ENCODE measurements at places on chromosomes 16 and 17.

GRCh38 chr17:4345581-4346252, 20.8 kb downstream of the UBE2G1 start:
- DNase-seq: no peak

- DNase-seq: no peak
Measured at GRCh38 chr17:16342979-16343378, 10.3 kb downstream of the CENPV start.

GRCh38 chr17:10992106-10992880, 154.4 kb upstream of the PIRT start:
- DNase-seq: no peak

GRCh38 chr17:16297367-16298139, 55.7 kb downstream of the CENPV start:
- no peak for DNase-seq

DNA sequence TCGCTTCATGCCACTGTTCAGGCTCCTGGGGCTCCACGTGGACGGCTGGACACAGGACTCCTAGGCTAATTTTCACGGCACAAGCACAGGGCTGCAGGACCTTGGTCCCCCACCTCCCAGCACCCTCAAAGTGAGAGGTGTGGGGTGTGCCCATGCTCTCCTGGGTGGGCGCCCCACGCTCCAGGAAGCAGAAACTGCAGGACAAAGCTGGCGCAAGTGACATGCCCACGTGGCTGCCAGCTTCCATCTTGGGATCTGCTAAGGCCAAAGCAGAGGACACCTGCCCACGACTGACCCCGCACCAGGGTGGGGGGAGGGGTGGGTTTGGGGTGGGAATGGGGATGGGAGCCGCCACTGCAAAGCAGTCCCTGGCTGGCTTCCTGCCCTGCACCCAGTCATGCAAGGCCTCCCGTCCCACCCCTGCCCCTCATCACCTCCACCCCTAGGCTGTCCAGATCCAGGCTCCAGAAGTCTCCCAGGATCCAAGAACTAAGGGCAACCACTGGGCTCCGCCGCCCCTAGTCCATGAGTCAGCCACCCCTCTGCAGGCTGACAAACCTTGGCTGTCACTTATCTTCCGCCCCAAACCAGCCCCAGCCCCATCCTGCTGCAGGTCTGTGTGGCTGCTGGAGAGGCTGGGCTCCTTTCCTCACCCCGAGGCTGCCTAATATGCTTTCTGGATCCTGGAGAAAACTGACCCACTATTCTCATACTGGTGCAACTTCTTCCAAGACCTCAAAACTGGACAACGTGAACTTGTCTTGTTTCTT, 11.1 kb downstream of the USP6 start:
- DNase-seq: no peak

DNA sequence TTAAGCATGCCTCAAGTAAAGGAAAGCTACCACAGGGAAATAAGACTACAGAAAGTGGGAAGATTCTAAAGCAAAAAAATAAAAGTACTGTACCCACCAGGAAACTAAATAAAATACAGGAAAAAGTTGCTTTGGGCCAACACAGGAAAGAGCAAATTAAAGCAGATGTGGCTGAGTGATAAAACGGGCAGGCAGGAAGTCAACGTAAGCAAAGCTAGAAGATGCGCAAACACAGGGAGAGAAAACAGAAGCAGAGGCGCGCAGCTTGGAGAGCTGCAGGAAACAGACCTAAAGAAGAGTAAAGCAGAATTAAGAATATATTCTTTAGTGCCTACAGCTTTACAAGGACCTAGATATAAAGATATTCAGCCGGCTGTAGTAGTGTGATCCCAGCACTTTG, 21.7 kb downstream of the USP36 start:
- DNase-seq: no peak

GRCh38 chr17:64150237-64151015, 20.5 kb upstream of the ERN1 start:
- no peak for DNase-seq

- peak; percentile 54 for DNase-seq
Measured at GRCh38 chr16:49464877-49465504, 91.4 kb downstream of the C16orf78 start.

DNA sequence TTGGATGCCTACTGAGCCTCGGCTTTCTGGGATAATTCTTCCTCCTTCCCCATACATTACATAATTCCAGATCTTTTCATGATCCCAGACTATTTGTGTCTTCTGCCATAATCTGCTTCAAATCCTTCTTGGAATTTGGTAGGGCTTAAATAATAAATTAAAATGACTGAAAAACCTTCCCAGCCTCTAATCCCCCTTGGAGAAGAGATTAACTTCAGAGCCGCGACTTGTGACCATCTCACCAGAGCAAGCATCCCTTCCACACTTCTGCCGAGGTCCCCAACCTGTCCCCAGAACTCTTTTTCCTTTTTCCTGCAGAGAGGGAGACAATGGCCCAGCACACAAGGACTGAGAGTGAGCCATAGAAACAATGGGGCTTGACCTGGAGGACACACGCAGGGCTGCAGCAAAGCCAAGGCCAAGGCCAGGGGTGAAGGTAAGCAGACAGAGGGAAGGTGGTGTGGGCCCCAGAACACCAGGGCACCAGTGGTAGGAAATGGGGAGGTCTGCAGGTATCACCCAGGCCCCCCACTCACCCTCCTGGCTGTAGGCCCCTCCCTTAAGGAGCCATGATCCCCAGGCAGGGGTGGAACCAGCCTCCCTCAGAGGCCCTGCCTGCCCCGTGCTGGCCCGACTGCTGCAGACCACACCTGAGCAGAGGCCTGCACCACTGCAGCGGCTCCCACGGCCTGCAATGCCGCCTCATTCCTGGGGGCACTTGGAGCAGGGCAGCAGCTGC, 9.6 kb upstream of the BCAR1 start:
- no peak for DNase-seq

DNA sequence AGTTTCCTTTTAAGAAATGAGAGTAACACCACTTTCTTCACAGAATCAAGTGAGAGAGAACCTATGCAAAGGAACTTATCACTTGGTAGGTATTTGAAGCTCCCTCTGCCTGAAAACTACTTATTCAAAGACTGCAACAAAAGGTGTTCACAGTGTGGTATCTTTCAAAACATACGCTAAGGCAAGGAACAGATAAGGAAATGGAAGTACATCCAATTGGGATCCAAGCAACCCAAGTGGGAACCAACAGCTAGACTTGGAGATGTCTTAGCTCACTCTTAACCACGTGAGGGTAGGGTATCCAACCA, 431 bp upstream of the PPM1E start:
- no peak for DNase-seq

All from HEK293T (cell line).